Upper lobe of left lung (tissue), 6 donors: ENCODE measurements at places on chromosomes 11 and 22. TPM values are rescaled to one million over a fixed set of nuclear protein-coding genes. Genes with fewer than 3 reads are reported as not detected.

The STARD10 gene
- total RNA-seq, result 171 TPM

The BCO2 gene
- total RNA-seq, result 8.5 TPM

GRCh38 chr22:24594569-24595120, 1.8 kb upstream of the LRRC75B start:
- no peak for DNase-seq

DNA sequence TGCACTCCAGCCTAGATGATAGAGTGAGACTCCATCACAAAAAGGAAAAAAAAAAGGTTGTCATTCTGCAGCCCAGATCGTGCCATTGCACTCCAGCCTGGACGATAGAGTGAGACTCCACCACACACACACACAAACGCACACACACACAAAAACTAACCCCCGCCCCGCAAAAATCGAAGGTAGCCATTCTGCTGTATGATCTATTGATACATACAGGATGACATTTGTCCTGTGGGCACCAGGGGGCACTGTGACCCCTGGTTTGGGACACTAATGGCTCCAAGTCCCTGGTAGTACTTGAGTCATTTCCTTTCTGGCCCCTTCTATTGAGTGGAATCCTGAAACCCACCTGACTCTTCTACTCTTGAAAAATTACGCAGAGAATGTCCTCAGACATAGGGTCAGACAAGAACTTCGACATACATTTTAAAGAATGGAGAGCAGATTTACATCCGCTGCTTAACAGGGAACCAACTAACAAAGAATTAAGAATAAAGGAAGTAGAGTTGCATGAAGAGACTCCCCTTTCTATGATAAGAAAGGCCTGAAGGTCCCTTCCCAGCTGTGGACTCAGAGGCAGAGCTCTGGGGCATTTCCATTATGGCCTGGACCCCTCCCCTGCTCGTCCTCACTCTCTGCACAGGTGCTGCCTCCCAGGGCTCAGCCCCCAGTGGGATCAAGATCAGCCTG, 35.0 kb upstream of the PRAME start:
- peak; percentile 40 for DNase-seq

DNA sequence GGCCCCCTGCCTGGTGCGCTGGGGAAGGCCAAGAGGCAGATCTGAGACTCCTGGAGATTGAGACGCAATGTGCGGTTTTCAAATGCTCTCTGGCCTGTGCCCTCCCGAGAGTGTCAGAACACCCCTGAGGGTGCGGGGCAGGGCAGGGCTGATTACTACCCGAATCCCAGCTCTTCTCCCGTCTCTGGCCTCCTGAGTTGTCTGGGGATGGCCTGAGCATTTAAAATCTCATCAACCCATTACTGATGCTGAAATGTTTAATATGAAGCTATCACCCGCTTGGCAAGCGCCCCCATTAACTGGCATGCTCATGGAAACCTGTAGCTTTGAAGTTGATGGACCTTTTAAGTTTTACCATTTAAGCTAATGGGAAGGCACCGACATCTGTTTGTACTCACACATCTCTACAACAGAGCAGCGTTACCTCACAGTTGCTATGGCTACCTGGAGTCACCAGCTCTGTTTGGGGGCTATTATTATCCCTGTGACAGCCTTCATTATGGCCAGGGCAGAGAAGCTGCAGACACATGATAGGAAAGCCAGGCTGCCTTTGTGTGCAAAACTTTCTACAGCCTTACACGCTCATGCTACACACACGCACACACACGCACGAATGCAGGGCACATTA, 3.6 kb upstream of the MB start:
- no peak for DNase-seq
